Epithelial cell of prostate (primary cell): ENCODE measurements at places on chromosomes 3 and 15.
A peak's percentile ranks its signal among the peaks of the same experiment; 100 is the strongest.

GRCh38 chr3:124373524-124373923 is 356.7 kb upstream of the UMPS start:
- no peak for DNase-seq

DNA sequence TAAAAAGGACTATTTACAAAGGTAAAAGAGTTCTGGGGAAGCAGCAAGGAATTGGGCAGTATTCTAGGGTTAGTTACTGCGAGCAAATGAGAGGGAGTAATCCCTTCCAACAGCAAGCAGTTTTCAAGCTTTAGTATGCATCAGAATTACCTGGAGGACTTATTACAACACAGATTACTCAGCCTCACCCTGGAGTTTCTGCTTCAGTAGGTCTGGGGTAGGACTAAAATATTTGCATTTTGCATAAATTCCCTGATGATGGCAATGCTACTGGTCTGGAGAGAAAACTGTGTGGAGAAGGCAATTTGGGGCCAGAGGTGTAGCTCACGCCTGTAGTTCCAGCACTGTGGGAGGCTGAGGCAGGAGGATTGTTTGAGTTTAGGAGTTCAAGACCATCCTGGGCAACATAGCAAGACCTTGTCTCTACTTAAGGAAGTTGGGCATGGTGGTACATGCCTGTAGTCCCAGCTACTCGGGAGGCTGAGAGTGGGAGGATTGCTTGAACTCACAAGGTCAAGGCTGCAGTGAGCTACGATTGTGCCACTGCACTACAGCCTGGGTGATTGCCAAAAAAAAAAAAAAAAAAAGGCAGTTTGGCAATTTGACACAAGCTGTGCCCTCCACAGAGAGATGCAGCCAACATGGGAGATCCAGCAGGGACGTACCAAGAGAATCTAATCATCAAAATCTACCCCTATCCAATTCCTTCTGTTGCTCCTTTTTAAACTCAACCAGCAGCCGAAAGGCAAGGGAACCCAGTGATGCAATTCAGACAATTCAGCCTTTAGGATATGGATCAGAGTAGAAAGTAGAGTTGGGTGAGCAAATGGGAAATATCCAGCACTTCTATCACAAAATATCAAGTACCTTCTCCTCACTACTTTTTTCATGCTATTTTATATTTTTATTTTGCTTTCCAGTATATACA is 27.1 kb upstream of the AP4E1 start:
- DNase-seq, result no peak

GRCh38 chr3:193764959-193765358 is 172.0 kb downstream of the OPA1 start:
- no peak for DNase-seq

- DNase-seq, result no peak
Observed at GRCh38 chr3:127846576-127846975, 24.3 kb upstream of the MGLL start.

GRCh38 chr3:138455801-138456716 is 21.6 kb downstream of the ESYT3 start:
- DNase-seq, result no peak

GRCh38 chr3:89184151-89184995 is 77.0 kb downstream of the EPHA3 start:
- DNase-seq, result no peak

DNA sequence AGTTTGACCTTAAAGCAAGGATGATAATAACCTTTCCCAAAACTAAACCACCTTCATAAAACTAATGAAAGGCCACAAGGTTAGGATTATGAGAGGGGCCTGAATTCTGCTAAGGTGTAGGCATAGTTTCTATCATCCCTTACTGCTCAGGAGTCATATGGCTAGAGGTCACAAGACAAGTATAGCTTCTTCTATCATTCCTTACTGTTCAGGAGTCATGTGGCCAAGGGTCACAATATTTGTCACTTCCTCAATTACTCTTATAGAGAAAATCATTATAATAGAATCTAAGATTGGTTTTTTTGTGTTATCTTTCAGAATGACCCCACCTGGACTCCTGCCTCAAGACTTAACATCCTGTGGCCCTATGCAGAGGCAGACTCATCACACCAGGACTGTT is 36.6 kb downstream of the HERC1 start:
- no peak for DNase-seq

GRCh38 chr3:16994854-16995525 is 110.2 kb downstream of the PLCL2 start:
- peak; percentile 0 for DNase-seq

GRCh38 chr3:46463120-46463867 is 1.4 kb downstream of the LTF start:
- DNase-seq, result no peak

DNA sequence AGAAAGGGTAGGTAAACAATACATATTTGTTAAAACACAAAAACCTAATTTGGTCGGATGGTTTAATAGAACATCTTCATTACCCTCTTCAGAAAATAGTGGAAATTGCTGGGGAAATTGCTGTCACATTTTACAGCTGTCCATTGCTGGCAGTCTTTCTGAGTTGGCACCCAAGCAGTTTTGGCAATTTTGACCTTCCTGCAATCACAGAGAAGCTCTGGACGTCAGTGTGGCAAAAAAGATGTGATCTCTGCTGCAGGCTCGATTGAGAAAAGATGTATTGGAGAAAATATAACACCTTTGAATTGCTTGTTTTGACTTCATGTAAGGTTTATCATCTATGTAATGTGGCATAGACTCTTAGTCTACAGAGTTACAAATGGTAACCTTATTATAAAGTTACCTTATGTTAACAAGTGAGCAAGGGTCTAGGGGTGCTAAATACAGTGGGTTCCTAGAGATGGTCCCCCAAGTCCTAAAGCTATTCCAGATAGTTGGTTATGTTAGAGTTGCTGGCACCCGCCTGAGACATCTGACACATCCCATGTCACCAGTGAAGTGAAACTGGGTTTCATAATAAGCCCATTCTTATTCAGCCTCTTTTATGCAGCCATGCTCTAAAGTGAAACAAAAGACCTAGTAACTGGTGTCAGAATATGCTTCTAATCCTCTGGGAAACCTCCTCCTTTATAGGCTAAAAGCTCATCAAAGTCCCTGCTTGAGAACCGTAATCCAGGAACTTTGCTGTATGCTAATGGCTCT is 14.0 kb downstream of the UBE2E1 start:
- DNase-seq, result no peak

GRCh38 chr3:4979428-4980228 is at the start of gene BHLHE40:
TSS of gene BHLHE40 (plus strand) at chr3:4979437. CDS start at chr3:4979719, 282 bp downstream.
- no peak for DNase-seq

DNA sequence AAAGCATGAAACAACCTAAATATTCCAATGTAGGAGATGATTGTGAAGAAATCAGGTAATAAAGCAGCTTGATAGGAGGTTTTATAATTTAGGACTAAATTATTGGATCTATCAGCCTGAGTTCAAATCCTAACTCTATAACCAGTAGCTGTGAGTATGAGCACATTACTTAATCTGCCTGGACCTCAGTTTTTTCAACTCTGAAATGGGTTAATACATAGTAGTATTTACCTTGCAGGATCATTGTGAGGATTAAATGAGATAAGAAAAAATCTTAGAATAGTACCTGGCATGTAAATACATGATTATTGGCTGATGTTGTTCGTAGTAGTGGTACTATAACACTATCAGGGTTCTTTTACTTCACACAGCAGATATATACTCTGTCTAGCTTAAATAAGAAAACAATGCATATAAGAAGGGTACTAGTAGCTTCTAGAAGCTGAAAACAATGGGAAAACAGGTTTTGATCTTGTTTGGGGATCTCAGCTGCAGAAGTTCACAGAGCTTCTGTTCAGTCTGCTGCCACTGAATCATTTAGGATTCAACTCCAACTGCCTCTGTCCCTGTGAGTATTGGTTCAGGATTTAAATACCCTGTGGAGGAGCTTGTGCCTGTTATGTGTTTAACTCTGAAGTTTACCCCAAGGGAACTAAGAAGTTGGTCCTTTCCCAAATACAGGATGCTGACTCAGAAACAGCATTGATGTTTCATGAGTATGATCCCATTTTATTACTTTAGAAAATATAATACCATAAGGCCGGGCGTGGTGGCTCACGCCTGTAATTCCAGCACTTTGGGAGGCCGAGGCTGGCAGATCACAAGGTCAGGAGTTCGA is 34.2 kb downstream of the KAT2B start:
- peak; percentile 40 for DNase-seq

GRCh38 chr3:177449360-177450006 is 252.2 kb upstream of the TBL1XR1 start:
- peak; percentile 99 for DNase-seq

GRCh38 chr3:158713094-158713499 is 19.2 kb downstream of the RARRES1 start:
- DNase-seq, result no peak

GRCh38 chr3:182258538-182259177 is 534.6 kb upstream of the ATP11B start:
- no peak for DNase-seq

DNA sequence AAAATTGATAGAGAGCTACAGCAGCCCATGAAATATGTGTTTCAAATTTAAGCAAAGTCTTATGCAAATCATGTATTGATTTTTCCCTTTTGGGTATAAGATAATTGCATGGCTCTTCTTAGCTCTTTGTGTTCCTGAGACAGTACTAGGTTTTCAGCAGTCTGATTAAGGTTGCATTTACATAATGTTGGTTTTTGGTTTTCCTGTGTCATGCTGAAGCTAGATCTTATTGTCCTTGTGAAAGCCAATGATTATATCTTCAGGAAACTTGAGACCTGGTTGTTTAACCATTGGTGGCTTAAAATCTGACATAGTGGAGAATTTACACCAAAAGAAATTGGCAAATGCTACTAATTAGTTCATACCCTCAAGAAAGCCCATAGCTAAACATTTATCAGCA is 392.6 kb downstream of the ZPLD1 start:
- DNase-seq, result no peak

DNA sequence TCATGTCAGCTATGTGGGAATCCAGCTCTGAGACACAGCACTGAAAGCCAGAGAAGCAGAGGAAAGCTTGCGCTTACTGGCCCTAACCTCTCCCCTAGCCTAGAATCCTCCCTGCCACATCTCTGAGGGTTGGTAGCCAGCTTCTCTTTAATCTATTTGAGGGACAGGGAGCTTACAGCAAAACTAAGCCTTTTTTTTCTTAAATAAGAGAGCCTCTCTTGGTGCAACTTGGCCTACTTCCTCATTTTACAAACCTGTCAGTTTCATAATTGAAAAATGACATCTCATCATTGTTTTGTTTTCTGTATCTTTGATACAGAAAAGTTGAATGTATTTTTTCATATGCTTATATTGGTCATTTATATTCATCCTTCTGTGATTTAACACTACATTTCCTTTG is 193.9 kb downstream of the ZNF621 start:
- no peak for DNase-seq

DNA sequence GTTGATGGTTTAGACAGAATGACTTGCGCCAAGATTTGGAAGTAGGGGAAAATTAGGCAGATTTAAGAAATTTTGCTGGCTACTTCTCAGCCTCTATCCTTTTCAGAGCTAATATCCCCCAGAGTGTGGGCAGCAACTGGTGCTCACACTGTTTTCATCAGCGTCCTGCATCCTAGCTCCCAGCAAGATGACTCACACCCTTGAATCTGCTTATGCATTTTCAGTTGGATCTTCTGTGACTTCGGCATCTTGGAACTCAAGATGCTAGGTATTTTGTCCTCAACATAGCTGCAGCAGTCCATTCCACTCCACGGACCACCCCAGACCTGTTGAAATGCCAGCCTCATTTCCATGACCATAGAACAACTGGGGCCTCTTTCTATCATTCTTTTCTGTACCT is 336.1 kb upstream of the NR2F2 start:
- DNase-seq, result no peak

DNA sequence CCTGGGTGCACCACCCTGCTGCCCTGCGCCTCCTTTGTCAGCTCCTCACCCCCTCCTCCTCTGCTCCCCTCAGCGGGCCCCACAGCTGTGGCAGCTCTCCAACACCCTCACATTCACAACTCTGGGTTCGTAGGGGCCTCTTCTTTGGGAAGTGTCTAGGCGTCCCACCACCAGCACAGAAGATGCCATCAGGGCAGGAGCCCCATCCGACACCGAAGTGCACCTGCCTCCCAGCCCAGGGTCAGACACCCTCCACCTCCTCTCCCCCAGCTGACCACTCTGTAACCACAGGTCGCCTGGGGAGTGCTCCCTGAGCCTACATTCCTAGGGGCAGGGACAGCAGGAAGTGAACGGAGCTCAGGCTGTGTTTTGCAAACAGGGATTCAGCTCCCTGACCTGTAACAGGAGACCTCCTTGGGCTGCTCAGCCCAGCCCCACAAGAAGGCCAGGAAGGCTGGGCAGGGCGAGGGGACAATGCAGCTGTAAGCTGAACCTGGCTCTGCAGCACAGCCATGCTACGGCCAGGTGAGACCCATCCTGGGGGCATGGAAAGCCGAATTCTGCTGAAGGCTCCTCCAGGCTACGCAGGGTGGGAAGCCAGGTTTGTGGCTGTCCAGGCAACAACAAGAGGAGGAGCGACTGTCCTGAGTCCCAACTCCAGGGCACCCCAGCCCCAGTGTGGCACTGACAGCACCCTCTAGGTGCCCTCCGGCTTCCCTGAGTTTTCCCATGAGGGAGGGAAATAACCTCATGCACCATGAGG is 269.0 kb downstream of the GOLGA6L6 start:
- no peak for DNase-seq

DNA sequence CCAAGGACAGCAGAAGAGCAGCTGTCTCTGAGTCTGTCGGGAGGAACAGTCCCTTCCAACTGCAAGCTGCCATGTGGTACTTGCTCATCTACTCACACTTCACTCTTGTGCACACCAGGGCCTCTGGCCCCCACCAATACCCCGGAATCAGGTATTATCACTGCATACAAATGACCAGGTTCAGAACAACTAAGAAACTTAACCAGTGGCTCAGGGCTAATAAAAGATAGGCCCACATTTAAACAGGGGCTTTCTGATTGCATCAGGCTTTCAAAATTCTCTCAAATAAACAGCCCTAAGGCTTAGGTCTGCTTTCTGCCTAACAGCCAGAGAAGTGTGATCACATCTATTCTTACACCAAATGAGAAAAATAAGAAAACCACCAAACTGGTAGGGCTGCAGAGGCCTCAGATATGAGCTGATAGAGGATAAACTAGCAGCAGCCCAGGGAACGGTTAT is 20.7 kb downstream of the CCDC12 start:
- DNase-seq, result no peak

- DNase-seq, result no peak
Observed at GRCh38 chr3:35900079-35900478, 260.8 kb downstream of the ARPP21 start.
